ENCODE measurements at places on chromosomes 13 and 19.

DNA sequence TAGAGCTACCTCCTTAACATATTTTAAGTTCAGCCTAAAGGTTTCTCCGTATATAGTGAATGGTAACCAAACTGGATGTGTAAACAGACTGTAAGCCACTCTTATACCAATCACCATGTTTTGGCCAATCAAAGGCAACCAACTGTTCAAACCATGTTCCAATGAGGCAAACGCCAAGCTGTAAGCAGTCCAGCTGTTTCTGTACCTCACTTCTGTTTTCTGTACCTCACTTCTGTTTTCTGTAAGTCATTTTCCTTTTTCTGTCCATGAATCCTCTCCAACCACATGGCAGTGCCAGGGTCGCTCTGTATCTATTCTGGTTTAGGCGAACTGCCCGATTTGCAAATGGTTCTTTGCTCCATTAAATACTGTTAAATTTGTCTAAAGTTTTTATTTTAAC lies 24.4 kb downstream of the COMMD6 start:
- no peak for DNase-seq

DNA sequence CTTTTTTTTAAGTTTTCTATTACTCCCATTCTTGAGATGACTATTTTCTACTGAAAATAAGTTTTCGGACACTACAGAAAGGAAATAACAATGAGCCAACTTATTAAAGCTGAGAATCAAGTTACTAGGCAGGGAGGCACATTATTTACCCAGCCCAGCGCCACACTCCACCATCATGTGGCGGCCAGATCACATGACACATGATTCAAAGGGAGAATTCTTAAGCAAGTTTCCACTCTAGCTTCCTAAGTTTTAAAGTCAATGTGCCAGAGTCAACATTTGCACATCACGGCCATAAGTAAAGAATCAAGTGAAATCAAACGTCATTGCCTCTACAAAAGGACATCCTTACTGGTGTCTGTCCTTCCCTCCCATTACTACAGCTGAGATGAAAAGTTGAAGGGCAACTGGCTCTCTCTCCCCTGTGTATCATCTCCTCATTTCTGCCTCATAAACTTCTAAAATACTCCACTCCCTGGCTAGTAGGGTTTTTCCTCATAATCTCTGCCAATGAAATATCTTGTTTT lies 81.7 kb downstream of the KLF12 start:
- no peak for DNase-seq

DNA sequence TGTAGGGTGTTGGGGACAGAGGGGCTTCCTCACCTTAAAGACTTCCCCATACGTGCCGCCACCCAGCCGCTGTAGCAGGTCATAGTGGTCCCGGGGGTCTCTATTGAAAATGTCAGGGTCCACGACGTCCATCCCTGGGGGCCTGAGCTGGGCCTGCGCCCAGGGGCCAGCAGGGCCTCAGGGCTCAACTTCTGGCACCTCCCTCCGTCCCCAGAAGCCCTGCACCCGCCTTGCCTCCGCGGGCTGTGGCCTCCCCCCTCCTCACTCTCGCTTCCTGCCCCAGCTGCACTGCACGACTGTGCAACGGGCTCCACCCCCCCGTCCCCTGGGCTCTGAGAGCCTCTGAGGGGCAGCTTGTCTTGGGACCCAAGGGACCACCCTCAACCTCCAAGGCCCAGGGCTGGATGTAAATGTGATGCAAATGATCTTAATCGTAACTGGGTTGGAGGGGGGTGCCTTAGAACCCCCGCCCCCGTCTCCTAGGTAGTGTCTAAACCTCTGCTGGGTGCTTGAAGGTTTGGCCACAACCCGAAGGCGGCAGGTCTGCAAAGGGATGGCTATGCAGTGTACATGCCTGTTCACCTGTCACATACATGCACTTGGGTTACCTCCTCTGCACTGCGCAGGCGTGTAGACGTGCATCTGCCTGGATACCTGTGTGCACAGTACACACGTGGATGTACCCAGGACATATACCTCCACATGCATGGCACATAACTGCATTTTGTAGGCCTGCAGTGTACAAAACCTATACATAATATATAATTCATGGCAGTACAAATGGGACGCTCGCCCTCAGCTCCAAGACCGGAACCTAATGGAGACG lies at the start of gene MAP4K1:
TSS of gene MAP4K1 (minus strand) at position 190 of the 826 bp plus-strand sequence. CDS start at position 132, 58 bp downstream.
- DNase-seq = peak; percentile 58

DNA sequence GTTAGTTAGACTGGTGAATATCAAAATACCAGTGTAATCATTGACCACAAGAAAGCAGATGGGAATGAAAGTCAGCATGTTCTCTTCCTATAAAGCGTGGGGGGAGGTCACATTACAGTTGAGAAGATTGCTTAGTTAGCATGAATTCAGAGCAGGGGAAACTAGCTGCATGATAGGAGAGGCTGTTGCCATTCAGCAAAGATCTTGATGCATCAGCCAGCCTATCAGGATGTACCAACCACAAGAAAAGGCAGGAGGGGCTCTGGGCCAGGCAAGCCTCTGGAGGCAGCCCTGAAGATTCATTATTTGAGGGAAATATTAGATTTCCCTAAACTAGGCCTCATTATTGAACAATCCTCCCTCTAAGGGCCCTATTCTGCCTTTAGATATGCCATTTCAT lies 5.0 kb upstream of the MTMR6 start:
- DNase-seq = no peak

DNA sequence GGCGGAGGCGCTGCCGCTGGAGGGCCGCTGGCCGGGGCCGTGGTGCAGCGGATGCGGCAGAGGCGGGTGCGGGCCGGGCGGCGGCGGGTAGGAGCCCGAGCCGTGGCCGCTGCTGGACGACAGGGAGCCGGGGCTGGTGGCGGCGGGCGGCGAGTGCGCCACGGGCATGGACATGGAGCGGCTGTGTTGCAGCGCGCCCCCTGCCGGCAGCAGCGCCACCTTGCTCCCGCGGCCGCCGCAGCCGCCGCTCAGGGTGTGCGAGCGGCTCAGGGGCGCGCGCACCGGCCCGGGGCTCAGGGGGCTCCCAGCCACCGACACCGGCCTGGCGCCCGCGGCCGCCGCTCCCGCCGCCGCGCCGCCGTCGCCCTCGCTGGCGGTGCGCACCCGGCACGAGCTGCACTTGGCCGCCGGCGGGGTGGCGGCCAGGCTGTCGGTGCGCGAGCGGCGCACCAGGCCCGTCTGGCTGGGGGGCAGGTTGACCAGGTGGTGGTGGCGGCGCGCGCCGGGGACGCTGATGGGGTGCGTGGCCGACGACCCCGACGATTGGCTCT lies 1.7 kb downstream of the IRS2 start:
- DNase-seq = peak; percentile 62

- DNase-seq = no peak
These were observed 6.5 kb downstream of the LGALS7B start for GRCh38 chr19:38795549-38795948.

- no peak for DNase-seq
These were observed 20.6 kb downstream of the ZNF558 start for GRCh38 chr19:8811315-8812172.

DNA sequence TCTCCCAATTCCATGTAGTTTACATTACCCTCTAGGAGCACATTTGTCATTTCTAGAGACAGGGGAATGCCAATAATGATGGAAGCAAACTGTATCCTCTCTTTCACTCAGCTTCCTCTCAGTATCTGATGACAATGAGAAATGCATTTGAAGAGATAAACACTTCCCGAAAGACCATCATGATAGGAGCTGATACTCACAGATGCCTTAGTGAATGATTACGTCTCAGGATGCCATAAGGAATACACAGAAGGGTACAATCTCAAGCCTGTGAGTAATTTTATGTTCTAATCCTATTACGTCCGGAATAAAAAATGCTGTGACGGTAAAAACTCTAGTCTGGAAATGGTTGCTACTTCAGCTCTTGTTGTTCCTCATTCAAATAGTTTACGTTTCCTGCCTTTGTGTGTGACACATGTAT lies 663.8 kb upstream of the MIR17HG start:
- DNase-seq = no peak

DNA sequence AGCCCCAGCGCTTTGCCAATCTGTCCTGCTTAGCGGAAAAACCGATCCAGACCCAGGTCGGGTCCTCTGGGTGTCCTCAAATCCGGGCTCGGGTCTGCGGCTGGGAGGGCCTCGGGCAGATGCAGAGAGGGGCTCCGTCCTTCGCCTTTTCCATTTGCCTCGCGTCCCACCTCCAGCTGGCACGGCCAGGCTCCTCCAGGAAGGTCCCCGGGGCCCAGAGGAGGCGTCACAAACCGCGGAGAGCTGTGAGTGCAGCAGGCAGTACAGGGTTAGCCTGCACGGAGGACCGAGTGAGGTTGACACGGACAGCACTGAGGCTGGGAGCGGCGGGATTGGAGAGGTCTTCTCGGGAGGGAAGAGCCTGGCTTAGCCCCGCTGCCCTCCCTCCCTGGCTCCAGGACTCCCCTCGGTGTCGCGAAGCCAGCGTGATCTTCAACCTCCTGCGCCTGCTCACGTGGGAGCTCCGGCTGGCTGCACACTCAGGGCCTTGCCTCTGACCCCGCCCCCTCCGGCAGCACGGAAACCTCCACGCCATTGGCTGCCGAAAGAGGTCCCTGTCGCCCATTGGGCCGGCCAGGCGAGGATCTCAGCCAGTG lies 2.8 kb upstream of the IFNL2 start:
- no peak for DNase-seq

- DNase-seq = no peak
These were observed 13.9 kb downstream of the TTYH1 start for GRCh38 chr19:54429176-54429495.

- DNase-seq = no peak
These were observed 2.6 kb downstream of the EPN1 start for GRCh38 chr19:55677572-55678028.

DNA sequence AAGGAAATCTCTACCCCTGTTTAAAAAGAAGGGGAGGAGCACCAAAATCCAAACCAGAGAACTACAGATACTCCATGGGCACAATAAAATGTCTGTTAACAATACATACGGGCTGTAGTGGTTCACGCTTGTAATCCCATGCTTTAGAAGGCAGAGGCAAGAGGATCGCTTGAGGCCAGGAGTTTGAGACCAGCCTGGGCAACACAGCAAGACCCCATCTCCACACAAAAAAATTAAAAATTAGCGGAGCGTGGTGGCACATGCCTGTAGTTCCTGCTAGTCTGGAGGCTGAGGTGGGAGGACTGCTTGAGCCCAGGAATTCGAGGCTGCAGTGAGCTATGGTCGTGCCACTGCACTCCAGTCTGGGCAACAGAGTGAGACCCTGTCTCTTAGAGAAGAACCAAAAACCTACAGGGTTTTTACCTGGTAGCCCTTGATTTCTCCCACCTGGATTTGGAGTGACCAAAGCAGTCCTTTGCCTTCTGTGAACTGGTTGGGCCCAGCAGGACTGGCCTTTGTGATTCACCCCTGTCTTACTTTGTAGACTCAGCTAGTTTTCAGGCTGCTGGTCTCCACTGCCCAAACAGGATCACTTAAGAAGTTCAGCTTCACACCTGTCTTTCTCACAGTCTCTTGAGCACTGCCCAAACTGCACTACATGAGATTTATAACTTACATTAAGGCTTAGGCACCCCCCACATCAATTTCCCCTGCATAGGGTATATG lies 38.7 kb upstream of the FLT1 start:
- no peak for DNase-seq

GRCh38 chr19:37148214-37148613 lies 24.3 kb downstream of the ZNF585A start:
- no peak for DNase-seq

DNA sequence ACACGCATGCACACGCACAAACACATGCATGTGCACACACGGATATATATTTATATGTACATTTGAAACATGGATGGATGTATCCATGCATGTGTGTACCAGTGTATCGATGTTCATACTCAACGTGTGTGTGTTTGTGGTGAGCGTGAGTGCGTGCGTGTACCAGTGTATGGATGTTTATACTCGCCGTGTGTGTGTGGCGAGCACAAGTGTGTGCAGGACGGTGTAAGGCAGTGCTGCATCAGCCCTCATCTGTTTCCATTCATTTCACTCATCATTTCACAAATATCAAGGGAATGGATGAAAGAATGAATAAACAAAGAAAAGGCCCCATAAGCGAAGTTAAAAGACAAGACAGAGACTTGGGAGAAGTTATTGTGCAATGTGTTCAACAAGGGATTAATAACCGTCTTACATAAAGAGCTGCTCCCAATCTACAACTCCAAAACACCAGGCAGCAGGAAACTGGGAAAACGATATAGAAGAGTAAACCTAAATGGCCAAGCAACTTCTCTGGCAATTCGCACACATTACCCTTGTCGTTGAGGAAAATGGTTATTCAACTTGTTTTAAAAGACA lies 21.7 kb upstream of the MIER2 start:
- DNase-seq = no peak

- DNase-seq = no peak
These were observed 32.3 kb downstream of the HSPH1 start for GRCh38 chr13:31129419-31129818.

GRCh38 chr13:84873951-84874350 lies 925.3 kb downstream of the SLITRK6 start:
- no peak for DNase-seq

- DNase-seq = no peak
These were observed 12.3 kb upstream of the DNMT1 start for GRCh38 chr19:10207026-10207425.

DNA sequence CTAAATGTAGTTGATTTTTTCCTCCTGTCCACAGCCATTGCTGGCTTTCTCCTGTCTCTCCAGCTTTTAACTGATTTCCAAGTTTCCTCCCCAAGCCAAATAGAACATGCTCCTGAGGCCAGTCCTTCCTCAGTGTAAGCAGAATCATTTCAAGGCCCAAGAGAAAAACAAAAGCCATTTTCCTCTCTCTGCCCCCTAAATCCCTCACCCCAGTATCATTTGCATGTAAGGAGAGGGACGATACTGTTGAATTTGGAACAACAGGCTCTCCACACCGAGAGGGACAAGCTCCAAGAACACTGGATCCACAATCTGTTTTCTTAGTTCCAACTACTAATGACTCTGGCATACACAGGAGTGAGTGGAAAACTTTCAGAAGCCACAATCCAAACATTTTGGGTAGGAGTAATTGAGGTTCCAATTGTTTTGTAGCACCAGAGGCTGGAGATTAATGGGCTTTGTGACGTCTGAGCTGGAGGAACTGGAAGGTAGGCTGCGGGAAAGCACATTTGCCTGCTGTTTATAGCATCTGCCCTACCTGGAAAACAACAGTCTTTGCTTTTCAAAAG lies 156.8 kb downstream of the FLT1 start:
- no peak for DNase-seq

DNA sequence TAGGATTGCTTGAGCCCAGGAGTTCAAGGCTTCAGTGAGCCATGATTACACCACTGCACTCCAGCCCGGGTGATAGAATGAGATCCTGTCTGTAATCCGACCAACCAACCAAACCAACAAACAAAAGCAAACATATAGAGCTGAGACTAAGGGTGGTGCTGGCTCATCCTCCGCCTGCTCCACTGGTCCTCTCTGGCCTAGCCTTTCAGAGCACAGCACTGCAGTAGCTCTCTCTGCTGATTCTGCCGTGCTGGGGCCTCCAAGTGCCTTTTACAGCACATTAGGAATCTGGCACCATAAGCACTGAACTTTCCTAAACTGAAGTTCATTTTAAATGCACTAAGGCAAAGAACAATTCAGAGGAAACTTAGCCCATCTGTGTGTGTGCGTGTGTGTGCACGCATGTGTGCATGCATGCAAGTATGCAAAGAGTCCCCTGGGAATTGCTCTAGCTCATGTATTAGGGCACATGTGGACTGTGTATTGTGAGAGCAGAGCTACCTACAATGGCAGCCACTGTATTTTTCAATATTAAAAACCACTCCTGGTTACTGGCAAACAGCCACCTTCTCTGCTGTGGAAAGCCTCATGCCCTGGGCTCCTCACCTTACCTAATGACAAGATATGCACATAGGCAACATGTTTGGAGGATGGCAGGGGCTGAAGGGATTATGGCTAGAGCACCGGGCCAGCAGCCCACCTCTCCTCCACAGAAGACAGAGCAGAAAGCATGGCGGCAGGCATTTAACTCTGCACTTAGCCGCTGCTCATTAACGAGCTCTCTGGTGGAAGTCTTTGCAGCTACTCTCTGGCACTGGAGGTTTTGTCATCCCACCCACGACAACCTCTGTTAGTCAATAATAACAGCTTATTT lies 223.1 kb upstream of the TSHZ3 start:
- no peak for DNase-seq
